ENCODE measurements at places on chromosomes 1 and 21.

GRCh38 chr1:35637401-35637809 is 3.9 kb downstream of the PSMB2 start:
- no peak for DNase-seq

DNA sequence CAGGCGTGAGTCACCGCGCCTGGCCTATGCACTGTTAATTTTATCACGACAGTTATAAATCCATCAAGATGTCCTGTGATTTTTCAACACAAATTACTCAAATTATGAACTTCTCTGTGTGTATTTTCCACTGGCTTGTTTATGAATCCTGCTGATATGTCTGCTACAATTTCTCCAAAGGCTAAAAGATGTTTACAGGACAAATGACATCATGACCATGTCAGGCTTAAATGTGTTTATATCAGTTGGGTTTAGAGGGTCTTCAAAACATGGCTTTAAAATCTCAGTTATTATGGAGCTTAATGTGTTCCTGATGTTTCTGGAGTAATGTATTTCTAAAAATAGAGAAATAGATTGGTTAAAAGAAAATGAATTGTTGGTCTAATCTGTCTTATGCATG is 44.0 kb upstream of the ERG start:
- DNase-seq: no peak

GRCh38 chr1:198564716-198565115 is 24.2 kb upstream of the ATP6V1G3 start:
- DNase-seq: no peak

DNA sequence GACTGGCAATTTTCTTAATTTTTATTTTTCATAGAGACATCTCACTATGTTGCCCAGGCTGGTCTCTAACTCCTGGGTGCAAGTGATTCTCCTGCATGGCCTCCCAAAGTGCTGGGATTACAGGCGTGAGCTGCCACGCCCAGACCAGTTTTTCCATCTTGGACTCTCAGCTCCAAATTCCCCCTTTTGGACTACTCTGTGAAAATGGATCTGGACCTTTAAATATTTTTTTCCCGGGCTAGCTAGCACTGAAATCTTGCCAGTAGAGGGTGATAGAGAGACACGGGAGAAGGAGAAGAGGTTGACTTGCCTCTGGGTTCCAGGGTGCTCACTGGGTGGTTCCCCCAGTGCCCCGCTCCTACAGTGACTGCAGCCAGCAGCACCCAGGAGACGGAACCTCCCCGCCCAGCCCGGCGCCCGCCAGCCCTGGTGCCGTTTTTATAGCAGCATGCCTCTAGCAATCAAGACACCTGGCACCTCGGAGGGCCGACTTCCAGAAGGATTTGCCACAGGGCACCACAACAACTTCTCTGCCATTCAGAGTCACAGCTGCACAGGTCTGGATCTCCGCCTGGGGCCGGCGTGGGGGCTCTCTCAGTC is 34.7 kb upstream of the SCCPDH start:
- DNase-seq: peak; percentile 89

DNA sequence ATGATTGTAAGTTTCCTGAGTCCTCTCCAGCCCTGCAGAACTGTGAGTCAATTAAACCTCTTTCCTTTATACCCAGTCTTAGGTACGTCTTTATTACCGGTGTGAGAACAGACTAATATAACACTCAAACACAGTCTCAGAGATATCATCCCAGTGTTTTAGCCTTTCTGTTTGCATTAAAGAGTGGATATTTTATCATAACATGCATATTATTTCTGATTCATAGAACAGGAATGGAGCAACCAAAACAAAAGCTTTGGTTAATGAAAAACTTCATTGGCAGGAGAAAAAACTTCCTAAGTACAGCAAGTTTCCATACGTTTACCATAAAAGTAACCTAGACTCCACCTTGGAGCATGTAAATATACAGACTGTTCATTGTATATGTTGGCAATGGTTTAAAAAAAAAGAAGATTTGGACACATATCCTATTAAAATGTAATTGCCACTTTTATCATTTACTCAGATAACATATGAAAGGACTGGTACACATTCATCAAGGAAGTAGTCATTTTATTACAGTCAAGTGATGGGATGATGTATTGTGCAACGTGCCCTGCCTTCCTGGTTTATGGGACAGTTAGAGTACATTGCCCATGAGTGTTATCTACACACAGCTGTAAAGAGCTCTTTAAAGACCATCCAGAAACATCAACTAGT is 144.8 kb downstream of the ETS2 start:
- DNase-seq: no peak

DNA sequence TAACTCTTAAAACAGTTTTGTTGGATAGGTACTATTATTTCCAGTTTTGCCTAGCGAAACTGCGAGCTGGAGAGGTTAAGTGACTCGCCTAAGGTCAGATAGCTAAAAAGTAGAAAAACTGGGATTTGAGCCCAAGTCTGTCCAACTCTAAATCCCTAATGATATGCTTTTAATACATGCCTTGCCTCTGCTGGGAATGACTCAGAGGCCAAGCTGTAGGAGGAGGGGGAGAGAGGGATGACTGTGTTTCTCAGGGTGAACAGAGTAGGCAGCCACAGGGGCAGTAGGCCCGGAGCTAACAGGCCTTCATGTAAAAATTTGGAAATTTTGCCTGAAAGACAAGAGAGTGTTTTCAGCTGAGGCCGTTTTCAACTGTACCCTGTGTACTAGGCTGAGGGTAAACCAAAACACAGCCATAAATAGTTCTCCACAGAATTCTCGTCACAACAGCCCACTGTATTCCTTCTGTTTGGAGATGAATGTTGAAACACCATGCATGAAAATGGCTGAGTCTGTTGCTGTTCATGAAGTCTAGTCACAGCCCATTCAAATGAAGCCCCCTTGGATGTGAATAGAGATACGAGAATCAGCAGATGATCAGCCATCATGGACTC is 107.5 kb upstream of the HOOK1 start:
- DNase-seq: no peak

- no peak for DNase-seq
Measured at GRCh38 chr1:68347415-68347814, 102.3 kb downstream of the RPE65 start.

DNA sequence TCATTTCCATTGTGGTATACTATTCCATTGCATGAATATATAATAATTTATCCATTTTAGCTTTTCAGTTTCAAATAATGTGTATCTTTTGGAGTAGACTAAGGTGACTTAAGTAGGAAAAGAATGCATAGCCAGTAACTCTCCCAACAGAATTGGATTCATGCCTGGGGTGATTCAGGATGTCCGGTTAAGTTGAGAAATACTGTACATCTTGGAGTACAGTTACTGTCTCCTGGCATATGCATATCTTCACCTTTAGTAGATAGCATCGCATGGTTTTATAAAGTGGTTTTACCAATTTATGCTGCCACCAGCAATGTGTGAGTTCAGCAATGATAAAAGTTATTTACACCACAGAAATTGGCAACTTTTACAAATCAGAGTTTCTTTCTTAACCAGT is 18.6 kb upstream of the SLC6A9 start:
- DNase-seq: no peak

DNA sequence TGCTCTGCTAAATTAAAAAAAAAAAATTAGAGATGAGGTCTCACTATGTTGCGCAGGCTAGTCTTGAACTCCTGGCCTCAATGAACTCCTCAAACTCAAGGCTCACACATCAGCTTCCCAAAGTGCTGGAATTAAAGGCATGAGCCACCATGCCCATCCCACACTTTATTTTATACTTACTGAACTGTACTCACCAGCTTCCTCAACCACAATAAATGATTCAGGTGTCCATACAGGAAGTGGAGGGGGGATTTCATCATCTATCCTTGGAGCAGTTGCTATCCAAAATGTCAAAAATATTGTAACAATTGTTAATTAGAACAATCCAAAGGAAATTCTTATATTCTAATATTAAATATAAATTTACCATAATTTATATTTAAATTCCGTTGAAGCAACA is 22.4 kb upstream of the RSBN1 start:
- DNase-seq: no peak

- peak; percentile 87 for DNase-seq
Measured at GRCh38 chr1:11563560-11564069, 84.7 kb downstream of the DISP3 start.

GRCh38 chr1:31041529-31041928 is 24.0 kb downstream of the PUM1 start:
- DNase-seq: no peak

DNA sequence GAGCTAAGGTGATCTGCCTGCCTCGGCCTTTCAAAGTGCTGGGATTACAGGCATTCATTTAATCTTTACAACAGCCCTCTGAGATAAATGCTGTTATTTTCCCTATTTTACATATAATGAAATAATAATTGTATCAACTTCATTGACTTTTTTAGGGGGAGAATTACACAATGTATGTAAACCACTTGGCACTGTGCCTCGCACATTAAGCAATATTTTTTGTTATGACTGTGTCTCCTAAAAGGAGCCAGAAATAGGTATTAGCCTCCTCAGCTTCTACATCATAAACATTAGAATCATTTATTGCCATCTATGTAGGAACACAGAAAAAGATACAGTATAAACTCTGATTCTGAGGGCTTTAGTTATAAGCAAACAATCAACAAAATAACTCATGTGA is 1.1 kb upstream of the DNAJC28 start:
- DNase-seq: no peak

DNA sequence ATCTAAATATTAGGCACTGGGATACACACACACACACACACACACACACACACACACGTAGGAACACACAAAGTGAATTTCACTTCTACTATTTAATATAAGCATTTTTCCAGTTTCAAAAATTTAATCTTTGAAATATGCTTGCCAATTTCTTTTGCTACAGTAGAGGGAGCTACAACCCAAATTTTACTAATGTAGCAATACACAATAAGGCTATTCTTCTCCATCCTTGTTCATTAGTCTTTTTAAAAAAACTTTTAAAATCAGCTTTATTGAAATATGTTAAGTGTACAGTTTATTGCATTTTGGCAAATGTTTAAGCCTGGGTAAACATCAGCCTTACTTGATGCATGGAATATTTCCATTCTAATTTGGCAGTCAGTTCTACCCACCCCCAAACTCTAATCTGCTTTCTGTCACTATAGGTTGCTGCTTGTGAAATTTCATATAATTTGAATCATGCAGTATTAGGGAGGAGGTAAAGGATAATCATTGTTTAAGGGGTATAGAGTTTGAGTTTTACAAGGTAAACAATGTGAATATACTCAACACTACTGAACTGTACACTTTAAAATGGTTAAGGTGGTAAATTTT is 93.0 kb upstream of the TENT5C start:
- DNase-seq: no peak

DNA sequence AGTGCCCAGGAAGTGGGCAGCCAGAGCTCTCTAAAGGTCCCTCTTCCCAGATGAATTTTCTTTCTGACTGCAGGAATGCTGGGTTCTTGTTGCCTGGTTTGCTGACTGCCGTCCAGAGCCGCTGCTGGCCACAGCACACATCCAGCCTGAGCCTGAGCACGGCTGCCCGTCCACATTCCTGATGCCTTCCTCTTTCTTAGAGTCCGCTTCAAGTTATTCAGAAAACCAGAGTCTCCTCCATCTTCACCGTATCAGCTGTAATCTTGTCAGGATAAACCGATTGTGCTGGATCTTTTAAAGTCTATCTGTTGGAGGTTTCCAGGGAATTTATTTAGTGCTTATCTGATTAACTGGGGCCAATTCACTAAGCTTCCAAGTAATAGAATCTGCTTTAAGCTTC is 84.8 kb upstream of the BCAR3 start:
- DNase-seq: no peak

GRCh38 chr1:233005156-233005555 is 54.7 kb downstream of the NTPCR start:
- DNase-seq: peak; percentile 10

DNA sequence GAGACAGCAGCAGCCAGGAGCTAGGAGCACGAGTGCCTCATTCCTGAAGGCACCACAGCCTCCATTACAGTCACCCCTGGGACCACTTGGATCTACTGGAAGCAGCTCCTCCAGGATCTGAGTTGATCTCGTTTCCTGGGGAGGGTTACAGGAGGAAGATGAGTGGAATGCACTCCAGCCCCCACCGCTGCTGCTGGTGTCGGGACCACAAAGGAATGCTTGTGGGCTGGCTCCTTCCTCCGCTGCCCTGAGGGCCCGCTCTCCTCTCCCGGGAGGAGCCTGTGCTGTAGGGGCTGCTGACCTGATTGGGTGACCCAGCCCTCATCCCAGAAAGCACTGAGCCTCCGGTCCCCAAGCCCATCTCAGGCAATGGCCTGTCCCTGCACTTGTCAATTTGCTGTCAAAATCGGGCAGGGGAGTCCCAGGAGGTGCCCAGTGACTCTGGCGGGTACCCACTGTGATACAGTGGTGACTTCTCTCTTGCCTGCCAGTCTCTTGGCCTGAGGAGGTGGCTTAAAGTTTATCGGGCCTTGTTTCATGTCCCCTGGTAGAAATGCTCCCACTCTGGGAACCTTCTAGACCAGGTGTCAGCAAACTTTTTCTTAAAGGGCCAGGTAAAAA is 23.1 kb downstream of the IL10RB start:
- no peak for DNase-seq

DNA sequence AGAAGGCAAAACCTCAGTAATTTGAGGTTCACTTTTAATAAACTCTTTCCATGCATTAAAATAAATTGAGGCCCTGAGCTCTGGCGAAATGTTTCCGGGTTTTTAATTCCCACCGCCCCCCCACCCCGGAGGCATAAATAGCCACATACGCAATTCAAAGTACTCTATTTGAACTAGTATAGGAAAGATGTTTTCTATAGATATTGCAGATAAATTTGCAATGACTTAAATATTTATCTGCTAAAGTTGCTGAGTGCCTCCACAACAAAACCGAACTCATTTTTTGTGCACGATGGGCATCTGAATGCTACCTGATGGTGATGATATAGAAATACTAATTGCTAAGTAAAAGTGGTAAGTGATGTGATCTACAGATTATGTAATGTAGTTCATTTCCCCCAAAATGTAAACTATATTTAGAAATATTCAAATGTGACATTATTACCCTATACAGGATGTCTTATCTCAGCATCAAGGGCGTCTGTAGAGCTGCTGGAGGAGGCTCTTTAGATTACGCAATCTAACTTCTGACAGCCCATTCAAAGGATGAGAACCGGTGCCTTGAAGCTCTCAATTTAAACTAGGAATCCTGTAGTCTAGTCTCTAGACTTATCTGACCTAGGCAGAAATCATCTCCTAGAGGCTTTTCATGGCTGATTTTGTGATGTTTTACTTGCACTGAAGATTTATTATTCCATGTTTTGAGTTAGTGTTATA is 8.5 kb downstream of the IRF2BP2 start:
- DNase-seq: peak; percentile 42

- no peak for DNase-seq
Measured at GRCh38 chr1:108028841-108029388, 63.9 kb upstream of the VAV3 start.

DNA sequence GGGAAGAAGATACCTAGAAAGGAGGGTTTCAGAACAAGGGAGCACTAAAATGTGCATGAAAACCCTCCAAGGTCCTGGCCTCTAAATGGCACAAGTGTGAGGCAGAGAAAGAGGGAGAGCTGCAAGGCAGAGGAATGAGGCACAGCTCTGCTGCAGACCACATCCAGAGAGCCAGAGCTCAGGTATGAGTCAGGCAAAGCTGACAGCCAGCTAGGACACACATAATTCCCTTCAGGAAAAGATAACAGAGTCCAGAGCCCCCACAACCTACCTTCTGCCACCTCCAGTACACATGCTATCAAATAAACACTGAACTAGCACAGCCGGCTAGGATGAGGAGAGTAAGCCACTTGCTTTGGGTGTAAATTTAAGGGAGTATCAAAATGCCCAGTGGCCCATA is 62.2 kb downstream of the HSF2BP start:
- no peak for DNase-seq

- DNase-seq: no peak
Measured at GRCh38 chr1:219039017-219039681, 134.5 kb upstream of the LYPLAL1 start.

Data from NCI-H1436 (cell line).